ENCODE measurements at places on chromosomes 4 and X. TPM values are rescaled to one million over a fixed set of nuclear protein-coding genes. Genes with fewer than 3 reads are reported as not detected.
A peak's percentile ranks its signal among the peaks of the same experiment; 100 is the strongest.

GRCh38 chr4:169167957-169168858, 102.5 kb downstream of the SH3RF1 start:
- peaks cover 26% of the 10 kb centered on the region for H3K4me1 ChIP-seq
- H3K27me3 ChIP-seq, result no peaks in the 10 kb centered on the region
- peak overlapping the region; percentile 6 for H3K27ac ChIP-seq
- no peak for DNase-seq
- peaks cover 2% of the 10 kb centered on the region for H3K36me3 ChIP-seq

GRCh38 chr4:181823645-181824044, 419.6 kb upstream of the TENM3 start:
- no peak overlapping the region for H3K27ac ChIP-seq
- H3K36me3 ChIP-seq, result peaks cover 4% of the 10 kb centered on the region
- H3K4me1 ChIP-seq, result peaks cover 36% of the 10 kb centered on the region

DNA sequence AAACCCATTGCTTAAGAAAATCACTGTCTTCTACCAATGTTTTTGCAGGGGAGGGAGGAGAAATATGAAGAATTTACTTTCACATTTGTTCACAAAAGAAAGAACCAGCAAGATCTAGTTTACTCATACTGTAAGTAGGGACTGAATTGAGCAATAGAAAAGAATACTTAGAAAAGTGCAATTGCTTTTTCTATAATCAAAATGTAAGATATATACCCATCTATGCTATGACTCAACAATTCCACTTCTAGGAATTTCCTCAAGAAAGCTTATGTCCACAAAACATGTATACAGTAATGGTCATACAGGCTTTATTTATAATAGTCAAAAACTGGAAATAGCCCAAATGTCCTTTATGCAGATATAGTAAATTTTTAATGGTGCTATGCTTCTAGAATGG, 196.4 kb downstream of the LRBA start:
- peaks cover 21% of the 10 kb centered on the region for H3K36me3 ChIP-seq
- H3K4me1 ChIP-seq, result peaks cover 19% of the 10 kb centered on the region
- H3K27ac ChIP-seq, result no peak overlapping the region
- H3K4me3 ChIP-seq, result no peak overlapping the region
- no peaks in the 10 kb centered on the region for H3K27me3 ChIP-seq

- peaks cover 5% of the 10 kb centered on the region for H3K4me1 ChIP-seq
- no peak overlapping the region for H3K4me3 ChIP-seq
- no peak overlapping the region for H3K27ac ChIP-seq
- no peak for DNase-seq
- H3K36me3 ChIP-seq, result peaks cover 14% of the 10 kb centered on the region
These were observed 35.1 kb downstream of the KLHL8 start for GRCh38 chr4:87185146-87185870.

Gene MND1
- total RNA-seq, result 7.7 TPM

Gene GSX2
- not detected for total RNA-seq

Gene KCNE5
- total RNA-seq, result 2.6 TPM

Gene GAGE2A
- total RNA-seq, result not detected
